GM23248 (cell line): ENCODE measurements at places on chromosomes 5 and 9. TPM values are rescaled to one million over a fixed set of nuclear protein-coding genes. Genes with fewer than 3 reads are reported as not detected.
A peak's percentile ranks its signal among the peaks of the same experiment; 100 is the strongest.

The SPINK9 gene
- total RNA-seq = not detected in 2 replicates

The SLC6A3 gene
- total RNA-seq = not detected in 2 replicates

The SMC5 gene
- 12.5 and 16.4 TPM in 2 replicates for total RNA-seq

The SPINK7 gene
- not detected in 2 replicates for total RNA-seq

The CTXN3 gene
- total RNA-seq = not detected in 2 replicates

- DNase-seq = no peak
- H3K27ac ChIP-seq = no peak overlapping the region
- no peaks in the 10 kb centered on the region for H3K36me3 ChIP-seq
- H3K4me1 ChIP-seq = no peaks in the 10 kb centered on the region
These were observed 78.6 kb downstream of the ANXA1 start for GRCh38 chr9:73230251-73230650.

- H3K4me3 ChIP-seq = no peak overlapping the region
- no peak for DNase-seq
- no peaks in the 10 kb centered on the region for H3K4me1 ChIP-seq
- no peak overlapping the region for H3K27ac ChIP-seq
- no peaks in the 10 kb centered on the region for H3K27me3 ChIP-seq
- no peaks in the 10 kb centered on the region for H3K36me3 ChIP-seq
These were observed 230.8 kb upstream of the NR4A3 start for GRCh38 chr9:99590840-99591239.

DNA sequence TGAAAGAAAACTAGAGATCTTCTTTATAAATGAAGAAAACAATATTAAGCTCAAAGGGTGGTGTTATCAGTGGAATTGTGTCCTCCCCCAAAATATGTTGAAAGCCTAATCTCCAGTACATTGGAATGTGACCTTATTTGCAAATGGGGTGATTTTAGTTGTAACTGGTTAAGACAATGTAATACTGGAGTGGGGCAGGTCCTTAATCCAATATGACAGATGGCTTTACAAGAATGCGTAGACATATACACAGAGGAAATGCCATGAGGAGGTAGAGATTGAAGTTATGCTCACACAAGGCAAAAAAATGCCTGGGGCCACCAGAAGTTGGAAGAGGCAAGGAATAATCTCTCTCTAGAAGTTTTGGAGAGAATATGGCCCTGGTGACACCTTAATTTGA, 13.7 kb upstream of the TRIM32 start:
- no peak for DNase-seq
- H3K36me3 ChIP-seq = no peaks in the 10 kb centered on the region
- no peaks in the 10 kb centered on the region for H3K27me3 ChIP-seq
- H3K27ac ChIP-seq = no peak overlapping the region
- no peak overlapping the region; the same call in 1 of the 2 replicates for H3K4me3 ChIP-seq

GRCh38 chr9:82606492-82607382, 456.2 kb downstream of the RASEF start:
- no peak overlapping the region for H3K27ac ChIP-seq
- no peak overlapping the region for H3K4me3 ChIP-seq
- peaks cover 25% of the 10 kb centered on the region for H3K27me3 ChIP-seq
- 0 out of 2 replicates have a peak, but pooled peaks cover 6% of the 10 kb centered on the region for H3K4me1 ChIP-seq
- DNase-seq = peak; percentile 74

GRCh38 chr5:113435575-113435974, 786 bp upstream of the TSSK1B start:
- H3K27ac ChIP-seq = no peak overlapping the region
- DNase-seq = no peak
- H3K27me3 ChIP-seq = no peaks in the 10 kb centered on the region
- no peaks in the 10 kb centered on the region for H3K4me1 ChIP-seq

DNA sequence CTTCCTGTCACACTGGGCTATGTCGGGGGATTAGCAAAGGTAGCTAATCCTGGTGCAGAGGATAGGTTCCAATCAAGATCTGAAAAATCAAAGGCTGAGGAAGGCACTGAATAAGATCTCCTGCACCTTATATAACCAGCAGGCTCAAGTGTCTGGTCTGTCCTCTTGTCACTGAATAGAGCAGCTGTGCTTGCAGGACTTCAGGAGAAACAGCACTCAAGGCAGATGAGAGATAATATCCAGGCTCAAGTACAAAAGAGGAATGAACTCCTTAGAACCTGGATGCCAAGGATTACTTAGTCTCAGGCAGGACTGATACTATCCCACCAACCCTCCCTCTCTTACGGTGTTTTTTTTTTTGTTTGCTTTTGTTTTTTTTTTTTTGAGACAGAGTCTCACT, 108.8 kb upstream of the LRRTM2 start:
- H3K36me3 ChIP-seq = no peaks in the 10 kb centered on the region
- no peak overlapping the region for H3K27ac ChIP-seq
- no peak overlapping the region for H3K4me3 ChIP-seq
- H3K4me1 ChIP-seq = peaks cover 29% of the 10 kb centered on the region
- no peaks in the 10 kb centered on the region for H3K27me3 ChIP-seq

GRCh38 chr5:77356740-77357139, 135.4 kb downstream of the WDR41 start:
- no peak overlapping the region for H3K4me3 ChIP-seq
- H3K27me3 ChIP-seq = no peaks in the 10 kb centered on the region
- peaks cover 10% of the 10 kb centered on the region for H3K4me1 ChIP-seq
- peak; percentile 59 for DNase-seq
- no peaks in the 10 kb centered on the region for H3K36me3 ChIP-seq

- no peak overlapping the region for H3K27ac ChIP-seq
- peaks cover 22% of the 10 kb centered on the region for H3K4me1 ChIP-seq
- no peak overlapping the region for H3K4me3 ChIP-seq
- H3K27me3 ChIP-seq = no peaks in the 10 kb centered on the region
- no peak for DNase-seq
These were observed 304.1 kb upstream of the PANK3 start for GRCh38 chr5:168883281-168883741.

- no peaks in the 10 kb centered on the region for H3K36me3 ChIP-seq
- 0 out of 2 replicates have a peak, but pooled peaks cover 9% of the 10 kb centered on the region for H3K4me1 ChIP-seq
- no peak overlapping the region for H3K27ac ChIP-seq
- no peak overlapping the region for H3K4me3 ChIP-seq
- no peaks in the 10 kb centered on the region for H3K27me3 ChIP-seq
- no peak for DNase-seq
These were observed 216.9 kb downstream of the SPOCK1 start for GRCh38 chr5:137282216-137282615.

DNA sequence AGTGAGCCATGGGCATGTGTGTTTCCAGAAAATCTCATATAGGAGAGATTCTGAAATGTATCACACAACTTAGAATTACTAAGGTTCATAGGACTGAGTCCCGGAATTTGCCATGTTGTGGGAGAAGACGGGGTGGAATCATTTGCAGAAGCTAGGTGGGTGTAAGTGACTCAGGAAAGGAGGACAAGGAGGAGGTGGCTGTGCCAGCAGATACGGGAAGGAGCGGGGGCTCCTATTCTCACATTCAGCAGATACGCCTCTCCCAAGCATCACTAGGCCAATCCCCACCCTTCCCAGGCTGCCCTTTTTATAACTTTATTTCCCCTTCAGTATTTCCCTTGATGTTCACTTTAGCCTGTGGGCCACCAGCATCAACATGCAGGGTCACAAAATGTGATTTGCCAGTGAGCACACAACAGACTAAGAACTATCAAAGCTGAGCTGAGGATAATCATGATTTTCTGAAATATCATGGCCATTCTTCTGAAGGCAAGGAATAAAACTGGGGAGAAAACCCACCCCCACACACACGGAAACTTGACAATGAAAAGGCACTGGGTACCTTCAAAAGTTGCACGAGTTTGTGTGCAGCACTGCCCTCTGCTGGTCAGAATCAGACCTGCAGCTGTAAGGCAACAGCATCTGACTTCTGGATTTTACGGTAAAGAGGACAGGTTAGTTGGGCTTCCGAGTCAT, 133.2 kb downstream of the MTX3 start:
- H3K27me3 ChIP-seq = no peaks in the 10 kb centered on the region
- DNase-seq = peak; percentile 55
- no peak overlapping the region for H3K4me3 ChIP-seq
- H3K4me1 ChIP-seq = 0 out of 2 replicates have a peak, but pooled peaks cover 8% of the 10 kb centered on the region
- no peak overlapping the region for H3K27ac ChIP-seq

DNA sequence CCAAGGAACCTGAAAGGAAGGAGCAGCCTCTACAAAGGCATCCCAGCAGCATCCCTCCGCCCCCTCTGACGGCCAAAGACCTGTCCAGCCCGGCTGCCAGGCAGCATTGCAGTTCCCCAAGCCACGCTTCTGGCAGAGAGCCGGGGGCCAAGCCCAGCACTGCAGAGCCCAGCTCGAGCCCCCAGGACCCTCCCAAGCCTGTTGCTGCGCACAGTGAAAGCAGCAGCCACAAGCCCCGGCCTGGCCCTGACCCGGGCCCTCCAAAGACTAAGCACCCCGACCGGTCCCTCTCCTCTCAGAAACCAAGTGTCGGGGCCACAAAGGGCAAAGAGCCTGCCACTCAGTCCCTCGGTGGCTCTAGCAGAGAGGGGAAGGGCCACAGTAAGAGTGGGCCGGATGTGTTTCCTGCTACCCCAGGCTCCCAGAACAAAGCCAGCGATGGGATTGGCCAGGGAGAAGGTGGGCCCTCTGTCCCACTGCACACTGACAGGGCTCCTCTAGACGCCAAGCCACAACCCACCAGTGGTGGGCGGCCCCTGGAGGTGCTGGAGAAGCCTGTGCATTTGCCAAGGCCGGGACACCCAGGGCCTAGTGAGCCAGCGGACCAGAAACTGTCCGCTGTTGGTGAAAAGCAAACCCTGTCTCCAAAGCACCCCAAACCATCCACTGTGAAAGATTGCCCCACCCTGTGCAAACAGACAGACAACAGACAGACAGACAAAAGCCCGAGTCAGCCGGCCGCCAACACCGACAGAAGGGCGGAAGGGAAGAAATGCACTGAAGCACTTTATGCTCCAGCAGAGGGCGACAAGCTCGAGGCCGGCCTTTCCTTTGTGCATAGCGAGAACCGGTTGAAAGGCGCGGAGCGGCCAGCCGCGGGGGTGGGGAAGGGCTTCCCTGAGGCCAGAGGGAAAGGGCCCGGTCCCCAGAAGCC, 30.8 kb downstream of the CD180 start:
- H3K27me3 ChIP-seq = no peaks in the 10 kb centered on the region
- no peaks in the 10 kb centered on the region for H3K36me3 ChIP-seq
- peak; percentile 92 for DNase-seq
- H3K27ac ChIP-seq = peak overlapping the region; percentile 25; the same call in 1 of the 2 replicates
- peaks cover 15% of the 10 kb centered on the region for H3K4me1 ChIP-seq

- no peak overlapping the region for H3K4me3 ChIP-seq
- no peaks in the 10 kb centered on the region for H3K27me3 ChIP-seq
- DNase-seq = peak; percentile 92
- H3K27ac ChIP-seq = peak overlapping the region; percentile 54
These were observed 45.3 kb downstream of the SLC36A1 start for GRCh38 chr5:151492729-151493128.

DNA sequence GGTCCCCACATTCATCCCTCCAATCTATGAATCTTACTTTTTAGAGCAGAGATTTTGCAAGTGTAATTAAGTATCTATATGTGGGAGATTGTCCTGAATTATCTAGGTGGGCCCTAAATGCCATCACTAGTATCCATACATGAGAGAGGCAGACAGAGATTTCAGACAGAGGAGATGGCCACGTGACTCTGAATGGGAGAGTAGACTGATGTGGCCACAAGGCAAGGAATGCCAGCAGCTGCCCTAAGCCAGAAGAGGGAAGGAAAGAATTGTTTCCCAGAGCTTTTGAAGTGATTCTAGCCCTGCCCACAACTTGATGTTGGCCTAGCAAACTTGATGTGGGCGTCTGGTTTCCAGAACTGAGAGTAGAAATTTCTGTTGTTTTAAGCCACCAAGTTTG, 90.1 kb upstream of the PCAT7 start:
- H3K36me3 ChIP-seq = peaks cover 22% of the 10 kb centered on the region
- no peaks in the 10 kb centered on the region for H3K4me1 ChIP-seq
- no peak overlapping the region for H3K4me3 ChIP-seq
- no peaks in the 10 kb centered on the region for H3K27me3 ChIP-seq
- H3K27ac ChIP-seq = no peak overlapping the region
